ENCODE measurements at places on chromosomes 16 and 17. TPM values are rescaled to one million over a fixed set of nuclear protein-coding genes. Genes with fewer than 3 reads are reported as not detected.

GRCh38 chr17:65627891-65628643, 66.6 kb upstream of the AXIN2 start:
- no peak for DNase-seq

The TLCD3A gene
- 0.92 TPM for polyA plus RNA-seq

GRCh38 chr16:87712184-87712762, 53.5 kb downstream of the KLHDC4 start:
- no peak for DNase-seq

- DNase-seq, result no peak
Measured at GRCh38 chr17:9769036-9769695, 22.2 kb downstream of the DHRS7C start.

GRCh38 chr16:88703486-88704309, 2.5 kb downstream of the RNF166 start:
- DNase-seq, result peak; percentile 90

DNA sequence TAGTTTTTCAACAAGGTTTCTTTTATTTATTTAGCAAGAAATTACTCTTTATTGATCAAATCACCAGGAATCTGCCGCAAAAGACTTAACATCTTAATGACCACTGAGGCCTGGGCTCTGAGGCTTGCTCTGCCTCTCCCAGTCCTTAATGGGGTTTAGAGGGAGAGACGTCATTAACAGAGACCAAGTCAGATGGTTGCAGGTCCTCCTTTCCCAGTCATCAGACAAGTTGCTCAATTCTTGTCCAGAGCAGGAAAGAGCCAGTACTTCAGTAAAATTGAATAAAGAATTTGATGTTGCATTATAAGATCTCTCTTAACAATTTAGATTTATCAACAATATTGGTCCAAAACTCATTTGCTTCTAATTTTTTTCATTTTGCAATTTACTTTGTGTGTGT, 2.0 kb downstream of the SEPHS2 start:
- DNase-seq, result no peak

DNA sequence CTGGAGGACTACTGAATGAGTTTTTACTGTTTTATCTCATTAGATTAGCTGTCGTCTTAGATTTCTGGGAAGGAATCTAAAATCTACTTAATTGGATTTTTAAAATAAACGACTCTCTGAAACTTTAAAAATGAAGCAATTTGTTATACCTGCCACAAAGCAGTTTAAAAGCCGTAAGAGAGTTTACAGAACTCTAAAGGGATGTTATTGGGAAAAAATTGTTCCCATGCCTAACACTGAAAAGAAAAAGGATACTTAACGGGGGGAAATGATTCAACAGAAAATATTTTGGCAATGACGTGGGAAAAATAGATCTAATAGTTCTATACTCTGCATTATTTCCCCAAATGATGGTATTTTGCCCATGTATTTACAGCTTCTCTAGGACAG, 27.0 kb downstream of the ARHGAP17 start:
- no peak for DNase-seq

- DNase-seq, result peak; percentile 91
Measured at GRCh38 chr17:47733047-47733673, at the start of gene TBX21. Gene TBX21, plus strand, starts transcription at chr17:47733236. Its CDS starts 219 bp downstream, at chr17:47733455.

DNA sequence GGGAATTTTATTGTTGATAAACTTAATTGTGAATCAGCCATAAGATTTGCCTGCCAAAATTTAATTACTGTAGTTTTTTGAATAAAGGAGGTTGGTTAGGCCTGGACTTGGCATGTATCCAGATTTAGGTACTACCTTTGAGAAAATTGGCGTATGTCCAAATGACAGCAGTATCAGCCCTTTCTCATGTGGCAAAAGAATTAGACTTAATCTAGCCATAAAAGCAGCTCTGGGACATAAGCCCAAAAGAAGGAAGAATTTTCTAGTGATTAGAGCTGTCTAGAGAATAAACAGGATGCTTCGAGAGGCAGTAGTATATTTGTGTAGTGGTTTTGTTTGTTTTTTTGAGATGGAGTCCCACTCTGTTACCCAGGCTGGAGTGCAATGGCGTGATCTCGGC, 27.7 kb downstream of the PPM1E start:
- DNase-seq, result no peak

GRCh38 chr16:24309258-24310142, 53.4 kb downstream of the CACNG3 start:
- DNase-seq, result no peak

GRCh38 chr17:36778448-36778847, 158.8 kb upstream of the LHX1 start:
- DNase-seq, result no peak

DNA sequence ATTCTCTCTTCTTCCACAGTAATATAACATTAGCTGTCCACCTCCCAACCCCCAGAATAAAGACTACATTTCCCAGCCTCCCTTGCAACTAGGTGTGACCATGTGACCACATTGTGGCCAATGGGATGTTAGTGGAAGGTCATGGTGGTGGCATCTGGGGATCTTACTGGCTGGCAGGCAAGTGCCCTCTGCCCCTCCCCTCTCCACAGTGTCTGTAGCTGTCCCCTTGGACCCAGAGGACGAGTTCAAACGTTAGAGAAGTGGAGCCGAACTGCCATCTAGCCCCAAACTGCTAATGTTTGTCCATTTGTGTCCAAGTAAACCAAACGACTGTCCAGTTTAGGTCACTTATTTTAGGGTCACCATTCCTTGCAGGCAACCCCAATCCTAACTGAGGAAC, 26.6 kb upstream of the KCNG4 start:
- no peak for DNase-seq

- DNase-seq, result no peak
Measured at GRCh38 chr17:27665549-27665948, 34.6 kb downstream of the LGALS9 start.

DNA sequence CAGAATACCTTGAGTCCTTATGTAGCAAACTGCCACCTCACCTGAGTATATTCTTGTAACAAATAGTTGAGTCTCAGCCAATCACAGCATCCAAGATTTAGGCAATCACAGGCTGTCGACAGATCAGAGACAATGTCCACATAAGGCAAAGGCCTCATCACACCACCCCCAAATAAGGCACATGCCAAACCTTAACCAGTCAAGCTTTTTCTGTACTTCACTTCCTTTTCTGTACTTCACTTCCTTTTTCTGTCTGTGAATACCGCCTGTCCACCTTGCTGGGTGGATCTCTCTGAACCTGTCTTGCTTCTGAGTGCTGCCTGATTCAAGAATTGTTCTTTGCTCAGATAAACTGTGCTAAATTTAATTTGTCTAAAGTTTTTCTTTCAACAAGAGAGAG, 210.4 kb upstream of the N4BP1 start:
- DNase-seq, result no peak

The PRSS22 gene
- 0.23 TPM for polyA plus RNA-seq

DNA sequence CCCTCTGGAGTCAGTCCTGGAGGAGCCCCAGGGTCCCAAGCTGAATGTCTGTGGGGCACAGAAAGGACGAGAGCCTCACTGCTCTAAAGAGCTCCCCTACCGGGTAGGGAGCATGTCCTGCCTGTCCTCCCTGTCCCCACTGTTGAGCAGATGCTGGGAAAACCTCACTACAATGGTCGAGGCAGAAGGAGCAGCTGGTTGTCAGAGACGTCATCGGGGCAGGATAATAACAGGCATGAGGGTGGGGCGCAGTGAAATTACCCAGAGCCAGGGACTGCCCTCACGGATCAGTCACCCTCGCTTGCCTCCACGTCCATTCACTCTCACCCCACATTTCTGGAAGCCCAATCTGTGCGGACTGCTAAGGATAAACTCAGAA, 538 bp downstream of the TM4SF5 start:
- no peak for DNase-seq

GRCh38 chr17:50767446-50767845, at the start of gene ANKRD40CL:
Gene ANKRD40CL, minus strand, starts transcription at chr17:50767518. Its CDS starts 605 bp downstream, at chr17:50766913.
- no peak for DNase-seq

DNA sequence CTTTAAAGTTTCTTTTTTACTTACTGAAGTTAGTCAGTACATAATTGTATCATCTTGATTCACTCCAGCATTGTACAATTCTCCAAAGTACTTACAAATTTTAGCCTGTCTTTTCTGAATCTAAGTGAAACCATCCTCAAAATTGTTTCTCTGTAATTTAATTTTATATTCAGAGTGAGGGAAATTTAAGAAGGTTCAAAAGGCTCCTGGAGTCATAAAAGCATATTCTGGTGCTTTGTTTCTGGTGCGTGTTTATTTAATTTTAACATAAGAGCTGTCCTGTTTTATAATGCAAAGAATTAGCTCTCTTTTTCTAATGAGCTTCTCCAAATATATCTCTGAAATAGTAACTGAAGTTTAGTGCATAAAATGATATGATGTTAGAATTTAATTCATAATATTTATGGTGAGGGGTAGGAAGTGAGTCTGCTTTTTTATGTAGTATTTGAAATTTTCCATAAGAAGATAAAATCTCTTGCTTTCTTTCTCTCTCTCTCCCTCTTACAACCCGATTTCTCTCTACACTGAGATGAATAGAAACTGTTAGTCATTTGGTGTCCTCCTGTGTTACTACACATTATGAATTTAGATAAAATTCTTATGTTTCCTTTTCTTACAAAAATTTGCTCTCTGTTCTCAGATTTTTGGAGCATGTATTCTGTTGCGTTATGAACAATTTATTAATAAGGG, 339.8 kb downstream of the BCAS3 start:
- DNase-seq, result no peak

The NPIPB8 gene
- polyA plus RNA-seq, result not detected

The MYH3 gene
- 1.6 TPM for polyA plus RNA-seq

DNA sequence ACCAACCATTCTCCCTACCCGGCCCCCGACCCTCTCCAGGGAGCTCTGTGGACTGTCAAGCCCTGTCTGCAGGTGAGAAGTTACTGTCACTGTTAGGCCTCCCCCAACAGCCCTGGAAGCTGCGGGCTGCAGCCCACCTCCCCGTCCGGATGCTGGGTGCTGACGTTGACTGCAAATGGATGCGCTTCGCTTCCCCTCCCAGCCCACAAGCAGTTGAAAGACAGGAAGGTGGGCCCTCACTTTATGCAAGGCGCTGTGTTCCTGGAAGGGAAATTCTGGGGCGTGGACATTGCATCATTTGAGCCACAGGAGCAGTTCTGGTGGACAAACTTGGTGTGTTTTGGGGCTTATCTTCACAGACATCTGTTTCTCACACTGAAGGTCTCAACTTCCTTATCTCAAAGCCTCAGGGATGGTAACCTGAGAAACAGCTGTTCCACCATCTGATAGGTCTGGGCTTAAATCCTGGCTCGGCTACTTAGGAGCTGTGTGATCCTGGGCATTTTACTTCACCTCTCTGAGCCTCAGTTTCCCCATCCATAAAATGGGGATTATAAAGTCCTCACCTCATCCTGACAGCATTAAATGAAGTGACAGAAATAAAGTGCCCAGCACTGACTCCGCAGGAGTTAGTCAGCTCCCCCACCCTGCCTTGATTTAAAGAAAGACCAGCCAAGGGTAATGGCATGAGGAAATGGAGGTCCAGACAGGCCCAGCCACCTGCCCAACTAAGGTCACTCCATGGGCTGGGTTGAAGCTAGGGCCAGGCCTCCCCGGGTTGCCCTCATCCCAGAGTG, 4.6 kb upstream of the DRC7 start:
- DNase-seq, result peak; percentile 74

DNA sequence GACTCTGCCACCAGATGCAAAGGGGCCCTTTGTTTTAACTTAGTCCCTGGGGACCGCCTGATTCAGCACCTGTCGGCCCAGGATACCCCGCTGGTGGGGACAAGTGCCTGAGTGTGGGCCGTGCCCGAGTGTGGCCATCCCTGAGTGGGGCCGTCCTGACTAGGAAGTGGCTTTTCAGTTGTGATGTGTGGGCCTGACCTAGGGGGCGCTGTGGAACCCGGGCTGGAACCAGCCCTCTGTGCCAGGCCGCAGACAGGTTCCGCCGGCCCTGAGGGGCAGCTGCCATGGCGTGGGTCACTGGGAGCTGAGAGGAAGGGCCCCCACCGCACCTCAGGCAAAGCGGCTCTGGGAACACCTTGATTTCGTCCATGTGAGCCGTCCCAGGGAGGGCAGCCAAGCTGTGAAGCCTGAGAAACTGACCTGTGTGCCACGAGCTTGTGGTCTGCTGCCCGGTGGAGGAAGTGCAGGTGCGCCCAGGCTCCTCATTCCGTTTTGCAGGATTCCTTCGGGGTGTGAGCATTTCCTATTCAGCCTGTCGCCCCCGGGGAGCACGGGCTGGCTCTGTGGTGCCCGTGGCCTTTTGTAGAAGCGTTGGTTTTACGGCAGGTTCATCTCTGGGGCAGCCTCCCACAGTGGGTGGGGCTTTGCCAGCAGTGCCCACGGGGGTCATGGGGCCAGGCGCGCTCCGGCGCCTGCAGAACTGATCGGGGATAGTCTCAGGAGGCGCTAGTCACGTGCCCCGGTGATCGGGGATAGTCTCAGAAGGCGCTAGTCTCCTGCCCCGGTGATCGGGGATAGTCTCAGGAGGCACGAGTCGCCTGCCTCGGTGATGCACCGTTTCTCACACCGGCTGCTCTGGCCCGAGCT, 5.3 kb downstream of the RPL13 start:
- DNase-seq, result peak; percentile 30

GRCh38 chr16:57132470-57132869, 40.1 kb downstream of the CPNE2 start:
- DNase-seq, result no peak

DNA sequence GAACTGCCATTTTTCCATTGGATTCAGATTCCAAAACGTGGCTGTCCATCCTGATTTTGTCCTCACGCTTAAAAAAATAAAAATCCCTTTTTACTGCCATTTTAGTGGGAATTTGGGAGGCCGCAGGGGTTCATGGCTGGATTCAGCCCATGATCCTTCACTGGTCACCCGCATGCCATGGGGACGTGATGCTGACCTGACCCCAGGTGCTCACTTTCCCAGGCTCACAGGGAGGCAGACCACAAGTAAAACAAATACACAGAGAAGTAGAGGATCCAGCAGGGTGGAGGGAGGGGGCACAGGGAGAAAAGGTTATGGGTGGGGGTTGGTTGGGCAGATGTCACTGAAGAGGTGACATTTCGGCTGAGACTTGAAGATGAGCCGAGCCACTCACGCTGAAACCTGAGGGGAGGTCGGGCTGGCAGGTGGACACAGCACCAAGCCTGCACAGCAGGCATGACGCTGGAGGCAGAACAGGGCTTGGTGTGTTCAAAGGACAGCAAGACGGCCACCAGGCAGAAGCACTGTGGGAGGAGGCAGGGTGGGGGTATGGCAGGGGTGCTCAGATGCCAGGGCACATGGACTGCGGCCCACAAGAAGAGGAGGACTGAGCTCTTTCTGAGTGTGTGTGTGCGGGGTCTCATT, 10.7 kb downstream of the COX4I1 start:
- DNase-seq, result no peak

DNA sequence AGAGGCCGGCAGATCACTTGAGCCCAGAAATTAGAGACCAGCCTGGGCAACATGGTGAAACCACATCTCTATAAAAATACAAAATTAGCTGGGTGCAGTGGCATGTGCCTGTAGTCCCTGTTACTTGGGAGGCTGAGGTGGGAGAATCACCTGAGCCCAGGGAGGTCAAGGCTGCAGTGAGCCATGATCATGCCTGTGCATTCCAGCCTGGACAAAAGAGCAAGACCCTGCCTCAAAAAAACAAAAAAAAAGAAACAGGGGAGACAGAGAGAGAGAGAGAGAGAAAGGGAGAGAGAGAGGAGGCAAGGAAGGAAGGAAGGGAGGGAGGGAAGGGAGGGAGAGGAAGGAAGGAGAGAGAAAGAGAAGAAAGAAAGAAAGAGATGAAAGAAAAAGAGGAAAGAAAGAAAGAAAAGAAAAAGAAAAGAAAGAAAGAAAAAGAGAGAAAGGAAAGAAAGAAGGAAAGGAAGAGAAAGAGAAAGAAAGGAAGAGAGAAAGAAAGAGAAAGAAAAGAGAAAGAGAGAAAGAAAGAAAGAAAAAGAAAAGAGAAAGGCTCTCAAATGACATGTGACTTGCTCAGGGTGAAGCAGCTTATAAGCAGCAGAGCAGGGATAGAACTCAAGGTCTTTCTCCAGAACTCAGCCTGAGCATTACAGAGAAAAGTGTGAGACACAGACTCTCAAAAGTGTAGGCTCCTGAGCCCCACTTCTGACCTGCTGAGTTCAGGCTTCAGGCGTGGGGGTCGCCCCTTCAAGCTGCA, 15.5 kb downstream of the CX3CL1 start:
- no peak for DNase-seq

The UNC45B gene
- polyA plus RNA-seq, result 0.41 TPM

All from immature natural killer cell (primary cell).